ENCODE measurements at places on chromosomes 2 and 18.

- peak; percentile 25 for DNase-seq
Observed at GRCh38 chr2:9212010-9212635, 5.5 kb downstream of the ASAP2 start.

- no peak for DNase-seq
Observed at GRCh38 chr2:98177986-98178385, 91.0 kb downstream of the VWA3B start.

GRCh38 chr2:224354632-224355211, 47.2 kb downstream of the FAM124B start:
- no peak for DNase-seq

DNA sequence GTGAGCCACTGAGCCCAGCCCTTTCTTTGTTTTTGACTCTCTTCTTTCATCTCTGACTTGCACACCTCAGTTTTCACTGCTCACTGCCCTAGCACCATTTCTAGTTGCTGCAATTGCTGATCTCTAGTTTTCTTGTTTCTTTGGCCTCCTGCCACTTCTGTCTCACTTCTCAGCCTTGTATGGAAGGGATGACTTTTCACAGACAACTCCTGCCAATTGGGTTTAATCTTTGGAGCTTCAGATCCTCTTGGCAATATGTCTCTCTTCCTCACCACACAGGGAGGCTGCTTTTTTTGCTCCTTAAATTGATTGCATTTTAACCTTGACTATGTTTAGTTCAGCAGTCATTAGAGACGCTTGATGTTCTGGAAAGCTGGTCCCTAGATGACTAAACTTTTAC, 323.1 kb downstream of the CTNNA2 start:
- no peak for DNase-seq

- DNase-seq: no peak
Observed at GRCh38 chr2:224876522-224876921, 160.4 kb upstream of the CCDC195 start.

GRCh38 chr2:137607722-137608318, 356.5 kb upstream of the HNMT start:
- DNase-seq: no peak

DNA sequence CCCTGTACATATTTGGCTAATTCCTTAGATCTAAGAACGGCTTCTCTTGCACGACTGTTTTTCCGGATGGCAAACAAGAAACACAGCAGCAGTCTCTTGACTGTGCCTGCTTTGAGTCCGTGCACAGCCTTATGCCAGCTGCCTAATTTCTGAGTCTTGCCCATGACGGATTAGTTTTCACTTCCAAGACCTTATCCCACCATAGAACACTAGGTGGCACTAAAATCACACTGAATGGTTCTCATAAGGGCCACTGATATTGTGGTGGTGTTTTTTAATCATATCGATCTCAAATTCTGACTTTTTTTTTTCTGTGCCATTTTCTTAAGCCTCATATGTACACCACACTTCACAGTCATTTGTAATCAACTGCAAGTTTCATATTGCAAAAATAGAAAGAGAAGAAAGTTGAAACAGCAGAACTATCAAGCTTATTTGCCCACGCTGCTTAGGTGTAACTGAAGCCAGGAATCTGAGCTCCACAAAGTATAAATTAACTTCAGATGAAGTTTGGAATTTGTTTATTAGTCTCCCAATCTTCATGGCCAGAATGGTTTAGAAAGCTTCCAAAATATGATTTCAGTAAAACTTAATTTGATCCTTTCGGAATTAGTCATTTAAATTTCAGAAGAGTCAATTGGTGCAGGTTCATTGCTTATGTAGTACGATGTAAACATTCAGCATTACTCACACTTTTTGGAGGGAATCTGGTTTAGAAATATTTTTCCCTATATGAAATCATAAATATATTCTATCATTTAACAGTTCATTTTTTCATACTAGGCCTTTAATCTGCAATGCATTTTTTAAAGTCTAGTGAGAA, 45.5 kb upstream of the SCN7A start:
- DNase-seq: peak; percentile 65

- no peak for DNase-seq
Observed at GRCh38 chr2:231429152-231429551, 33.6 kb downstream of the B3GNT7 start.

DNA sequence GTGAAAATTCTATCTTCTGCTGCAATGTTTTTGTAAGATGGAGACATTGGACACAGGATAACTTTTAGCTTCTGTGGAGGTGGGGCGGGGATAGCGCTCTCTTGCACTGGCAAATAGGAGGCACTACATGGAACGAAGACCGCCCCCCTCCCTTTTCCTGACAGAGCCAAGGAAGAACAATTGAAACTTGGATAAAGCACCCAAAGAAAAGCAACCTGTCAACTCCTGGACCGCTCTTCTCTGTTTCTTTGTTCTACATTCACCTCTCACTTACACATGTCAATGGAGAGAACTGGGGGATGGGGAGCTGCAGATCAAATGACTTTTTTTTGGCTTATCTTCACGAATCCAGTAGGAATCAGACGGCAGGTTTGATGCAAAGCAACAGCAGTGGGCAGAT, 126.3 kb upstream of the CHAC2 start:
- DNase-seq: no peak

DNA sequence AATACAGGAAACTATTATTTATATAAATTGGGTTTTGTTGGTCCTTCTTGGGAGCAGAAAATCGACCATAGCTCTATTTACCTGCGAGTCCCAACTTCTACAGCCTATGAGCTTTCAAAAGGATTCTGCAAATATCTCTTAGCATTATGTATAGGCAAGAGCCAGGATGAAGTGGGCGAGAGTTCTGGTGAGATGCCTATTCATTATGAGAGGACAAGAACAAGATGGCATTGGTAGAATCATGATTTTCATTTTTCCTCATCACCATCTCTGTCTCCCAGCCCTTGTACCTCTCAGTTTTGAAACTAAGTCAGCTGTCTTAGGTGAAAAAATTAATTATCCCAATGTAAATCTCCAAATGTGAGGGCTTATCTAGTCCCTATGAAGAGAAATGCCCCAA, 25.0 kb downstream of the WIPF1 start:
- DNase-seq: no peak
